RCC 7860 (cell line): ENCODE measurements at places on chromosomes 2 and 18.

- DNase-seq: no peak
Observed at GRCh38 chr2:74253971-74254310, 55.5 kb downstream of the MTHFD2 start.

DNA sequence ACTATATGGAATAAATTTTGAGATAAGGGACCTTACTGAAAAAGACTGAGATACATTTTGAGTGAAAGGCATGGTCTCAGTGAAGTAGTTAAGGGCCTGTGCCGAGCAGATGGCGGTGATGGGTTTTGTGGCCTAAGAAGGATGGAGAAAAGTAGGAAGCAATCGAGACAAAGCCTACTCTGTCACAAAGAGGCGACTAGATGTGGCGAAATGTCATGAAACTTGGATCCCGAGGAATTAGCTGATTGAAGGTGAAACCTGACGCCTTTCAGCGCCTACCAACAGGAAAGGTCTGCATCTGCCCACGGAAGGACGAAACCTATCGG, 558 bp upstream of the CEP192 start:
- DNase-seq: no peak

GRCh38 chr2:191713837-191714236, 35.9 kb downstream of the NABP1 start:
- peak; percentile 15 for DNase-seq

- no peak for DNase-seq
Observed at GRCh38 chr2:144522897-144523595, 3.1 kb upstream of the ZEB2 start.

DNA sequence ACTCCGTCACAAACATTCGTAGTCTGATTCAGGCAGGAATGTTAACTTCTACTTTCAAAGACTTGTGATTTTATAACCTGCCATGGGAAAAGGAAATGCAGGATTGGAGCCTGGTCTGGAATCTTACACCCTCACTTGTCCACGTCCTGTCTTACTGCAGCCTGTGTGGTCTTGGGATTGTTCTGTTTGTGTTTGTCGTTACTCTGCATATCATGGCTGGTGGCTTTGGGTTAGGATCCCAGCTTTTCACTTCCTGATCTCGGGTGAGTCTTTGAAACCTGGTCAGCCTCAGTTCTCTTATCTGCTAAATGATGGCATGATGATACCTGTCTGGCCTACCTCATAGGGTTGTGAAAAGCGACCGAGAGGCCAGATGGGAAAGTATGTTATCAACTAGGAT, 34.6 kb downstream of the SH3BP4 start:
- DNase-seq: no peak

- DNase-seq: no peak
Observed at GRCh38 chr2:20303966-20304365, 46.7 kb downstream of the PUM2 start.
